ENCODE measurements at places on chromosomes 1 and 21.

DNA sequence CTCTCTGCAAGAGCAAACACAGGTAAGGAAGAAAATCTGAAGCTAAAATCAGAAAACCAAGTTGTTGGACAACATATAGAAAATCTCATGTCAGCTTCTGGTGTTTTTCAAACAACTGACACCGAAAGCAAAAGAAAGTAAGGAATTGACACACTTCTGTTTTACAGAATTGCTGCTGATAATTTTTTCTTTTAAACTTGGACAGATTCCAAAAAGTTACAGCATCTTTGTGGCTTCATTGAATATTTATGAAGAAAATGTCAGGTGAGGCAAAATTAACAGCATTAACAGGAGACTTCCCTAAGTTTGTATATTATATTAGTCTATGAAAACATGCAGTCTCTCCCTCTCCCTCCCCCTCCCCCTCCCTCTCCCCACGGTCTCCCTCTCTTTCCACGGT is 14.9 kb upstream of the CTSS start:
- no peak for DNase-seq

DNA sequence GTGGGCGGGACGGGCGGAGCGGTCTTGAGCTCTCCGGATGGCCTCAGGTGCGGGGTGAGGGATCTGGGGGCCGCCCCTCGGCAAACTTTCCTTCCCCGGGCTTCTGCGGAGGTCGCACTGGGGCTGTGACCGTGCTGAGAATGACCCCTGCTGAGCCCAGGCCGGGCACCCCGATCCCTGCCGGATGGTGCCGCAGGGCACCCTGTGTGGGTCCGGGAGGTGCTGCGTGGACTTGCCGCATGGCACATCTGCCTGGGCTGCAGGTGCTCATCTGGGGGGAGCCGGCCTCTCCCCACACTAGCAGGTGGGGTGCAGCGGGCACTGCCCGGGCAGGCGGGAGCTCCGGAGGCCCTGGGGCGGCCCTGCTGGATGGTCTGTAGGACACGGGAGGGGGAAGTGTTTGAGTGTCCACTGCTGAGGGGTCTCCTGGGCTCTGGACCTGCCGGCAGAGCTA is 31.8 kb upstream of the PEX10 start:
- no peak for DNase-seq

DNA sequence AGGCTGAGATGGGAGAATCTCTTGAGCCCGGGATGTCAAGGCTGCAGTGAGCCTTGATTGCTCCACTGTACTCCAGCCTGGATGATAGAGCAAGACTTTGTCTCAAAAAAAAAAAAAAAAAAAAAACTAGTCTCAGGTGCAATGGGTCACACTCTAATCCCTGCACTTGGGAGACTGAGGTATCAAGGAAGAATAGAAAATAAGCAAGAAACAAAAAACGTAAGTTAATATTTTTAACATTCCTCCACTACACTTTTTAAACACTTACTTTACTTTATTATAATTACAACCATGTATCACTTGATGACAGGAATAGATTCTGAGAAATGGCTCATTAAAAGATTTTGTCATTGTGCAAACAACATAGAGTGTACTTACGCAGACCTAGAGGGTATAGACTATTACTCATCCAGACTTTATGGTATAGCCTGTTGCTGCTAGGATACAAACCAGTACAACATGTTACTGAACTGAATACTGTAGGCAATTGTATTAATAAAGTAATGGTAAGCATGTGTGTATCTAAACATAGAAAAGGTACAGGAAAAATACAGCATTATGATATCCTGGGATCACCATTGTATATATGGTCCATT is 1244.1 kb upstream of the ADGRL4 start:
- no peak for DNase-seq

GRCh38 chr1:99771513-99771918 is 5.1 kb upstream of the FRRS1 start:
- no peak for DNase-seq

DNA sequence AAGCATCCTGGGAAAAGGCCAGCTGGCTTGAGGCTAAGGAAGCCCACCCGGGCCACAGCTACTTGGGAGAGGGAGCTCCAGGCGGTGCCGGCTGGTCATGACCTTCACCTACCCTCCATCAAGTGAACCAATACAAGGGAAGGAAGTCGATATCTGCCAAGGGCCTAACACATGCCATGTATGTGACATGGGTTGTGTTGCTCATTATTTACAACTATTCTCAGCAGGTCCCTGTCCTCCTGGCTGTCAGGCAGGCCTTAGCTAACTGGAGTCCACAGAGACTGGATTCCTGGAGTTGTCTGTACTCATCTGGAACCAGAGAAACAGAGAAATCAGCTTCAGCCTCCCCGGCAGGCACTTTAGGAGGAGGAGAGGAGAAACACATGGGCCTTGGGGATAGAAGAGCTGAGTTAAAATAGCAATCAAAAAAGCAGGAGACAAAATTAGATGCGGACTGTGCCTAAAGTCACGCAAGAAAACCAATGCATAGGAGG is 15.7 kb downstream of the TCEA3 start:
- no peak for DNase-seq

- DNase-seq = no peak
Observed at GRCh38 chr1:39917825-39918224, 16.1 kb upstream of the MYCL start.
